Breast epithelium (tissue), 4 donors: ENCODE measurements at places on chromosomes 3 and 15.

- H3K4me3 ChIP-seq, result no peak overlapping the region
- DNase-seq, result no peak
- peaks cover 11% of the 10 kb centered on the region for H3K4me1 ChIP-seq
- H3K27ac ChIP-seq, result peak overlapping the region; percentile 90
- H3K36me3 ChIP-seq, result no peaks in the 10 kb centered on the region
- no peaks in the 10 kb centered on the region for H3K27me3 ChIP-seq
Measured at GRCh38 chr3:123817413-123817812, 66.7 kb downstream of the MYLK start.

GRCh38 chr15:30783019-30783418 is 120.7 kb upstream of the FAN1 start:
- no peaks in the 10 kb centered on the region for H3K27me3 ChIP-seq
- no peak overlapping the region for H3K4me3 ChIP-seq
- no peaks in the 10 kb centered on the region for H3K36me3 ChIP-seq
- H3K4me1 ChIP-seq, result no peaks in the 10 kb centered on the region

- no peak overlapping the region for H3K4me3 ChIP-seq
- peak overlapping the region; percentile 80 for H3K27ac ChIP-seq
- peaks cover 6% of the 10 kb centered on the region for H3K4me1 ChIP-seq
- no peaks in the 10 kb centered on the region for H3K27me3 ChIP-seq
- no peaks in the 10 kb centered on the region for H3K36me3 ChIP-seq
Measured at GRCh38 chr3:141392416-141392815, 24.1 kb downstream of the ZBTB38 start.

DNA sequence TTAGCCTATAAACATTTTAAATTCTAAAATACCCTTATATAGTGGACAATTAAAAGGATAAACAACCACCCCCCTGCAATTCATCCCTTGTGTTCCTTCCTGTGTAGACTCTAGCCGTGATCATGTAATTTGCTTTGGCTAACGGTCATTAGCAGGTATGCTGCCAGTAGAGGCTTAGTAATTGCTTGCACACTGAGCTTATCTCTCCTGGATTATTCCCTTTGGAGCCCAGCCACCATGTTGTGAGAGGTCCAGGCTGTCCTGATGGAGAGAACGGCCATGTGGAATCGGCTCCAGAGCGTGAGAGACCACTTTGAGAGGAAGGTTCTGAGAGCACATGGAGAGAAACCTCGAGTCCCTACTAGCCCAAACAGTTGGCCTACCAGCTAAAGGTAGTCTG is 11.0 kb upstream of the BNC1 start:
- H3K4me3 ChIP-seq, result no peak overlapping the region
- DNase-seq, result no peak
- no peaks in the 10 kb centered on the region for H3K27me3 ChIP-seq
- no peaks in the 10 kb centered on the region for H3K36me3 ChIP-seq
- H3K4me1 ChIP-seq, result peaks cover 4% of the 10 kb centered on the region
- H3K27ac ChIP-seq, result no peak overlapping the region

DNA sequence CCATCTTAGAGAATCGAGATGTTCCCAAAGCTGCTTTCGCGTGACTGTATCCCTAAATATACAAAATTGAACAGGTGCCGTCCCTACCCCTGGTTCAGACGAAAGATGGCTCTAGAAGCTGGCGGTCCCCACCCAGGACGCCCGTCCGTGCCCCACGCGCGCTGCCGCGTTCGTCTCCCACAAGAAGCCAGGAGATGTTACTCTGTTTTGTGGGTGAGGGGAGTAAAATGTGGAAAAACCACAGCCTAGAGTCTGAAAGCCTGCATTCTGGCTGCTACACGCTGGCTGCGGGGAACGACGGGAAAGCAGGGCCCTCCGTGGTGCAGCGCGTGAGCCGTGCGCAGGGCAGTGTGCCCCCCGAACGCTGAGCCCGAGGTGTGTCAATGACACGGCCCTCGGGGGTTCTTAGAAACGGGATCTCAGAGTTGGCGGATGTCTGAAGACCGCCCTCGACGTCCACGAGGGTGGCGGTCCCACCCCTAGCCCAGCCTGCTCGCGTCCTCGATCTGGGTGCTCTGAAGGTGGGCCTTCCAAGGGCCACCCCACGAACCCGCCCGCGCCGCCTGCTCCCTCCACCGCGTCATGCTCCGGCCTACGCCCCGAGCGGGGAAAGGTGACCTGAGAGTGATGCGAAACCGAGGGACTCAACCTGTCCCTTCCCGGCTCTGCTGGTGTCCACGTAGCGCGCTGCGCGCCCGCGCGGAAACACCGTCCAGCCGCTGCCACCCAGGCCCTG is 95.6 kb downstream of the OCA2 start:
- no peak for DNase-seq
- no peaks in the 10 kb centered on the region for H3K27me3 ChIP-seq
- no peaks in the 10 kb centered on the region for H3K36me3 ChIP-seq
- H3K4me1 ChIP-seq, result no peaks in the 10 kb centered on the region
- H3K4me3 ChIP-seq, result no peak overlapping the region

DNA sequence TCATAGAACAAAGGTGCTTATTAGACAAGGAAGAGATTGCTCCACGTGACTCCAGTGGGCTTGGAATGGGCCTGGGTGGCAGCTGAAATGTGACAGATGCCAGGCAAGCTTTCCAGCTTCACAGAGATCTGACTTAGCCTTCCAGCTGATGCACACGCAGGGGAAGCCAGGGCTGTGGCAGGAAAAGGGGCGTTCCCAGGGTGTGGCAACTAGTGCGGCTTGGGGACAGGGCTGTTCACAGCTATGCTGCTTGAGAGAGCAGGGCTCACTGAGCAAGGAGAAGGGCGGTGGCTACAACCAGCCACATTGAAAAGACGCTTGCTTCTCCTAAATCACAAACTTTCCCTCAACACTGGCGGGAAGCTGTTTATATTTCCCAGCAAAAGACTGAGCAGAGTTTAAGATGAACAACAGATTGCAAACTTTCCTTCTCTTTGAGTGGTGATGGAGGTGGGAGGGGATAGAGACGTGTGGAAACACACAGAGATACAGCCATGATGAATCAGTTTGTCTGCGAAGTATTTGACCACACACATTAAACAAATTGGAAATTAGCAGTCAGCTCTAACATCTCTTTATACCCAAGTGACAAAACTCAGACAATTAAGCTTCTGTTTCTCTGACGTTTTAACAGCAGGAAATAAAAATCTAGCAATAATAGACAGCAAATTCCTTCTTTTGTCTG is 127.5 kb downstream of the BDH1 start:
- H3K36me3 ChIP-seq, result no peaks in the 10 kb centered on the region
- no peaks in the 10 kb centered on the region for H3K4me1 ChIP-seq
- no peak overlapping the region for H3K4me3 ChIP-seq
- H3K27me3 ChIP-seq, result no peaks in the 10 kb centered on the region
- peak overlapping the region; percentile 3 for H3K27ac ChIP-seq
- no peak for DNase-seq

DNA sequence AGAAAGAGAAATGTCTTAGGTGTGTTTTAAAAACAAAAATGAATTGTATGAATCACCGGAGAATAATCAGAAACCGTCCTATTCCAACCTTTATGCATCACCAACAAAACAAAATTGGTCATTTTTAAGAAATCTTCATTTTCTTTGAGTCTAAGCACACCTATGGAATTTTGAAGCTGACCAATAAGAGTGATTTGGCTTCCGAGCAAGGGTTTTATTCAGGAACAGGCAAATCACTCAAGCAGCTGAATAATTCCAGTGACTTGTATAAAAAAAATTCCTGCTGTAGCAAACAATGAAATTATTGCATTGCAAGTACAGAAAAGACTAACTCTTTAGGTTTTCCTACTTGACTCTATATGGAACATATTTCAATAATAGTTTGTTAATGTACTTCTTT is 83.8 kb upstream of the FNDC3B start:
- DNase-seq, result no peak
- no peaks in the 10 kb centered on the region for H3K27me3 ChIP-seq
- no peaks in the 10 kb centered on the region for H3K36me3 ChIP-seq
- H3K4me1 ChIP-seq, result no peaks in the 10 kb centered on the region
- H3K27ac ChIP-seq, result no peak overlapping the region

GRCh38 chr3:73353649-73354217 is 271.0 kb downstream of the PDZRN3 start:
- no peaks in the 10 kb centered on the region for H3K4me1 ChIP-seq
- H3K27me3 ChIP-seq, result no peaks in the 10 kb centered on the region
- no peak overlapping the region for H3K4me3 ChIP-seq
- H3K36me3 ChIP-seq, result no peaks in the 10 kb centered on the region
- DNase-seq, result no peak
